GM23248 (cell line): ENCODE measurements at places on chromosomes 1 and 21. TPM values are rescaled to one million over a fixed set of nuclear protein-coding genes. Genes with fewer than 3 reads are reported as not detected.

The PLA2G2D gene
- total RNA-seq: not detected in 2 replicates

The PRKCZ gene
- 0.63 and 1.4 TPM in 2 replicates for total RNA-seq

The MFSD2A gene
- 4.6 and 9.4 TPM in 2 replicates for total RNA-seq

The DPT gene
- 11.8 and 14.9 TPM in 2 replicates for total RNA-seq

The SLC16A4 gene
- total RNA-seq: 28.1 and 34.3 TPM in 2 replicates

The PRKAA2 gene
- total RNA-seq: 0.65 and 0.76 TPM in 2 replicates

The CRYAA gene
- total RNA-seq: not detected in 2 replicates

The CRYBG2 gene
- not detected in 2 replicates for total RNA-seq

The NPR1 gene
- total RNA-seq: 0.25 TPM in 1 of 2 replicates, not detected in the other

The F13B gene
- total RNA-seq: not detected in 2 replicates

The CELF3 gene
- total RNA-seq: not detected in 2 replicates

The ALG14 gene
- 1.8 and 13.0 TPM in 2 replicates for total RNA-seq

The TRIM62 gene
- total RNA-seq: 2.0 and 2.6 TPM in 2 replicates

The RAP1GAP gene
- total RNA-seq: 0.97 TPM in 1 of 2 replicates, not detected in the other

The NFYC gene
- total RNA-seq: 23.7 and 24.5 TPM in 2 replicates

The SHISA4 gene
- 24.8 and 42.4 TPM in 2 replicates for total RNA-seq

The KRTAP13-2 gene
- total RNA-seq: not detected in 2 replicates
